ENCODE measurements at places on chromosomes 13 and 19.

DNA sequence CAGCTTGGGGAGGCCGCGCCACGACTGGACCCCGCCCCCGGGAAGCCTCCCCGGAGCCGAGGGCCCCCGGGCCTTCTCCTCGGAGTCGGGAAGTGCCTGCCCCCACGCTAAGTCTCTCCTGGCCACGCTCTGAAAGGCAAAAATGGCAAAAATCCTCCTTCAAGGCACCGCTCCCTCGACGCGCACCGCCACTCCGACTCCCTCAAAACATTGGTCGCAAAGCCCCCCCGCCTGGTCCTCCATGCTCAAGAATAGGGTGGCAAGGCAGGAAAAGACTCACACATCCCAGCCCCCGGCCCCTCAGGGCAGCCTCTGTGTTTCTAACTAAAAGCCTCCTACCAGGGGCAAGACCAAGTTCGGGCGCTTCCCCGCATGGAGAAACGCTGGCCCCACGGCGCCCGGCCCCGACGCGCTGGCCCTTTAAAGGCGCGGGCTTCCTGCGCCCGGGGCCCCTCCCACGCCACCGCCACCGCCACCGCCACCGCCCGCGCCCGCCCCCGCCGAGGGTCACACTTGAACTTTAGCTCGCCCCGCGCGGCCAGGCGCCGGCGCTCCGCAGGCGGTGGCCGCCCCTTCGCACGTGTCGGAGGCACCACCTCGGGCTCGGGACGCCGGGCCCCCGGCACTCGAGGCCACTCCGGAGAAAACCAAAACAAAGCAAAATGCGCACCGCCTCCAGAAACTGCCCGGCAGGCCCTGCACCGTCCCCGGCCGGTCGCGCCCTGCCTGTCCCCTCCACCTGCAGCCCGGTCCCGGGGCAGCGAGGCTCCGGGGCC is 1.9 kb downstream of the FOXO1 start:
- DNase-seq, result peak; percentile 75

- no peak for DNase-seq
Measured at GRCh38 chr19:4800591-4801081, 9.1 kb downstream of the FEM1A start.

- DNase-seq, result no peak
Measured at GRCh38 chr19:56306016-56306415, 8.6 kb downstream of the ZSCAN5A start.

DNA sequence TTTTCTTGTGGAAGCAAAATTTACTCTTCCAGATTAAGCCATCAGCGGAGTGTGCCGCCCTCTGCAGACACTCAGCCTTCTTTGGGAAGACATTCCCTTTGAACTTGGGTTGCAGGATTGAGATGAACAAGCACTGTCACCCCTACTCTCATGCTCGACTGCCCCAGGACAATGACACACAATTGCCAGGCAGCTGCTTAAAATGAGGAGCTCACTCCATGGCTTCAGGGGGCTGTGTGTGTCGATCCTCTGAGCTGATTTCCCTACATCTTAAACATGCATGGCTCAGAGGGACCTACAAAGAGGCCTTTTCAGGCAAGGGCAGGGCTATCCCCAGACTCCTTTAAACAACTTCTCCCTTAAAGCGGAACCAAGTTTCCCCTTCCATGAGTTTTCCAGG is 107.5 kb upstream of the MBNL2 start:
- DNase-seq, result no peak

GRCh38 chr19:48085904-48086864 is 24.4 kb downstream of the PLA2G4C start:
- DNase-seq, result no peak

Measured in activated naive CD4-positive, alpha-beta T cell treated with anti-CD3 and anti-CD28 coated beads, Interleukin-2, amount 10 ng/mL, durations not matched to agents 7 days and 5 days (primary cell).